Stimulated activated CD4-positive, alpha-beta T cell treated with anti-CD3 and anti-CD28 coated beads, Interleukin-12 subunit alpha, Interleukin-12 subunit beta, amount 100 ng/mL, for 24 hours (primary cell): ENCODE measurements at places on chromosomes 16 and 17.

DNA sequence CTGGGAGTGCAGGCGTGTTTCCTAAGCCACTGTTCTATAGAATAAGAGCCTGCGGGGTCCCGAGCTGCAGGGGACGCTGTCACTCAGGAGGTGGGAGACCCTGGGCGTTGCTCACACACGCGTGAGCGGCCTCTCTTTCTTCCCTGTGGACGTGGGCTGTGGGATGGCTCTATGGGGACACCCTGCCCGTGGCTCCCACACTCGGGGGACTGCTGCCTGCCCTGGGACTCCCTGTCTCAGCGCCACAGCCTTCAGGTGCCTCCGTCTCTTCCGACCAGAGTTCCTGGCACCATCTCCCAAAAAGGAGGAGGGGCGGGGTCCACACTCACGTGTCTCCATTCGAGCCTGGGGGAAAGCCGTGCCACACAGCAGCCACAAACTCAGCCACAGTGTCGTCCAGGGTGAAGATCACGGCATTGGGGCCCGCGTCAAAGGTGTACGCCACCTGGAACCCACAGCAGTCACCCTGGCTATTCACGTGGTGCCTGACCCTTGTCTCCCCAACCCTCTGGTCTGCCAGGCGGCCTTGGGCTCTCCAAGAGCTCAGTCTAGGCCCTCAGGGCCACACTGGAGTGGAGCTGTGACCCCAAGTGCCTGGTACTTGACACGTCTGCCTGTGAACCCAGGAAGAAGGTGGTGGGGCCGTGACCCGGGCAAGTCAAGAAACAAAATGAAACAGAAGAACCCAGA is 3.7 kb upstream of the CYBA start:
- DNase-seq, result no peak

- no peak for DNase-seq
Measured at GRCh38 chr17:75570772-75571171, 16.8 kb upstream of the MYO15B start.

DNA sequence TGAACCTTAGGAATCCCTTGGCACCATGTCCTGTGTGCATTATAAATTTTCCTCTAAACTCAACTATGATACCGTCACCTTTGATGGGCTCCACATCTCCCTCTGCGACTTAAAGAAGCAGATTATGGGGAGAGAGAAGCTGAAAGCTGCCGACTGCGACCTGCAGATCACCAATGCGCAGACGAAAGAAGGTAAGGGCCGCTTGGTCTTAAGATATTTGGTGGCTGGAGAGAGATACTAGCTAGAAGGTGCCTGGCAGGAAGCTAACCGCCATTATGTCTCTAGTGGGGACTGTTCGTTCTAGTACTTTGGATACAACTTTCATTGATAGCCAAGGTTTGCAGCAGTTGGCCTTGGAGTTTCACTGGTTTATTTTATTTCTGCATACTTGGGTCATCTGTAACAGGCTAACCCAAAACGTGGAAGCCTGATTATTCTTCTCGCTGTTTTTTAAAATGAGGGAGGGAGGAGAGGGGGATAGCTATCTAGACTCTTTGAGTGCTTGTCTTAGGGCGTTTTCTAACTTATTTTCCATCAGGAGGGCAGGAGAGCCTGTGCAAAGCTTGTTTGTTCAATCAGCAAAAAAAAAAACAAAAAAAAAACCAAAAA is 1.3 kb downstream of the RBBP6 start:
- no peak for DNase-seq

DNA sequence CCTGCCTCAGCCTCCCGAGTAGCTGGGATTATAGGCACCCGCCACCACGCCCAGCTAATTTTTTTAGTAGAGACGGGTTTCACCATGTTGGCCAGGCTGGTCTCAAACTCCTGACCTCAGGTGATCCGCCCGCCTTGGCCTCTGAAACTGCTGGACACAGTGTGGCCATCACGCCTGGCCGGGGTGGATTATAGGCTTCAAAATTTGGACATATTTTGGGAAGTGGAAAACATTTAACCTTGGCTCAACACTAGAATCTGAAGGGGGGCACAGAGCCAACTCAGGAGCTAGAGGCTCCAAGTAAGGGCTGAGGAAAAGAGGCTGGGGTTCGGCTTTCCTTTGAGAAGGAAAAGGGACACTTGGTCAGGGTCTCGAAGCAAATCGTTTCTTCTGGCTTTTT is 2.2 kb upstream of the CDK5R1 start:
- no peak for DNase-seq

DNA sequence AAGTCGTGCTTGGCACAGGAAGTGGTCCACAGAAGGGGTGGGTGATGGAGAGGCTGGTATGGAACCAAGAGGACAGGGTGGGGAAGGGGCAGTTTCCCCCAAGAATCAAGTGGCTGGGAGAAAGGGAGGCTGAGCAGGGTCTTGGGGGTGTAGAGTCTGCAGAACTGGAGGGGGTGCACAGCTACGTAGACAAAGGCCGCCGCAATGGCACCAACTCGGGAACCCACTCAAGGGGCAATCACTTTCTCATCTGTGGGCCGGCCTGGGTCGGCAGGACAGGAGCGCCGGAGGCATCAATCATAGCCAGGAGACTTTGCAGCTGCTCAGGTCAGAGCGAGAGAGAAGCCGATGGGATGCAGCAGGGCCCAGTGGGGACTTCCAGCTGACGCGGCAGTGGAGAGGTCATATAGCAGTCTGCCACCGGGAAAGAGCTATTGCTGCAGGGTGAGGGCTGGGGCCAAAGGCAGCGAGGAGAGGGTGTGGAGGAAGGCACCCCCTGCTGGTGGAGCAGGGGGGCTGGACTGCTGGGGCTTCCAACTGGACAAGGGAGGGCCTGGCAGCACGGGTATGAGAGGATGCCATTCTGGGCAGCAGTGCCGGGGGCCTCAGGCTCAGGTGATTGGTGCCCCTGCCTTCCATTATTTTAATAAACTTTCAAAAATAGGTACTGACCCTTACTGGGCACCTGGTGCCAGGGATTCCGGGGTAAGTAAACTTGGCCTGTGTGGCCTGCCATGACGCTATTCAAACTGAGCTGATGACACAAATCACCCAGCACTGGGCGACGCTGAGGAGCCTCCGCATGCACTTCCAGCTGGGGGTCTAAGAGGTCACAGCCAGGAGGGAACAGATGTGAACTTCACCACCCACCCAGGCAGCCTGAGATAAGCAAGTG is 52.5 kb upstream of the MTSS2 start:
- DNase-seq, result peak; percentile 6

DNA sequence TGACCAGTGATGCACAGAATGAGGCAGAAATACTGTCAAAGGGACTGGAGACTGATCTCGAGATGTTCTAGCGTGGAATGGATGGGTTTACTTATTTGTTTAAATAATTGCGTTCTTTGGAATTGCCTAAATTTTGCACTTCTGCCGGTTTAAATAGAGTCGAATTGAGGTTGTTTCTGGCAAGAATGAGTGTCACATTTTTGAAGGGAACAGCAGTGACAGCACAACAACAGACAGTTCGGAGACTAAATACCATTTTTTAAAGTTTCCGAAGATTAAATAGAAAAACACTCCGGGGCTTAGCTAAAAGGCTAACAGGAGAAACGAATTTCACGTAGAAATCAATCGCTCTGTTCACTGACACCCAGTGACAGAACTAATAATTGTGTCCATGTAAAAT is 969.2 kb upstream of the RBFOX1 start:
- DNase-seq, result no peak

DNA sequence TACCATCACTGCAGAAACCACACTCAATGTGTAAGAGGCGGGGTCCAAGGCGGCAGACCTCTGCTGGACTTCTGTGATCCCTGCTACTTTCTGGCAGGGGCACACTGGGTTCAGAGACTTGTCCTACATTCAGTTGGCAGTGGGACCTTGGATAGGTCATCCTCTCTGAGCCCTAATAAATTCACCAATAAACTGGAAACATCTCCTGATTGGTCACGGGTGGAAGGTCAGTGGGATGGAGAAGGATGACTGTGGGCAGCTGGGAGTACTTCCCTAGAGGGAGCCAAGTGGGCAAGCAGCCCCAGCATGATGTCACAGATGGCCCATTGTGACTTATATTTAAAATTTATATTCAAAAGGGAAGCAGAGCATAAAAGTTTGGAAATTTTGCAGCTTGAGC is 49.7 kb downstream of the RNF112 start:
- DNase-seq, result no peak

GRCh38 chr16:88531931-88532433 is 38.2 kb upstream of the ZC3H18 start:
- DNase-seq, result no peak
